ENCODE measurements at places on chromosomes 4 and X.

GRCh38 chr4:100188829-100189228 is 1.4 kb downstream of the DDIT4L start:
- no peak for DNase-seq

- DNase-seq = no peak
Measured at GRCh38 chrX:106615041-106615440, 3.3 kb downstream of the RADX start.

DNA sequence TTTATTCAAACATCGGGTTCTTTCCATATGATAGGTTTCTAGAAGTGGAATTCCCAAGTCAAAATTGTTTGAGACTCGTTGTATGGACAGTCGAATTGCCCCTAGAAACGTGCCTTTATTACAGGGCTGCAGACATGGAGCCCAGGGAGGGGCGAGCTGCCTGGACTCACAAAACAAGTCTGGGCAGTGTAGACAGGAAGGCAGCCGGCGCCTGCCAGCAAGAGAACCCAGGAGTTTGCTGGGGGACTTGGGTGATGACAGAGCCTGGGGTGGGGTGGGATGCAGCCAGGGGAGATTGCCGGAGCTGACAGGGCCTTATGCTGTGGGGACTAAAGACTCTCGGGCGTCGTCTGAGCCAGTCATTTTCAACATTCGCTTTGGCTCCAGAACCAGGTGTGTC is 107.4 kb upstream of the MSX1 start:
- no peak for DNase-seq

DNA sequence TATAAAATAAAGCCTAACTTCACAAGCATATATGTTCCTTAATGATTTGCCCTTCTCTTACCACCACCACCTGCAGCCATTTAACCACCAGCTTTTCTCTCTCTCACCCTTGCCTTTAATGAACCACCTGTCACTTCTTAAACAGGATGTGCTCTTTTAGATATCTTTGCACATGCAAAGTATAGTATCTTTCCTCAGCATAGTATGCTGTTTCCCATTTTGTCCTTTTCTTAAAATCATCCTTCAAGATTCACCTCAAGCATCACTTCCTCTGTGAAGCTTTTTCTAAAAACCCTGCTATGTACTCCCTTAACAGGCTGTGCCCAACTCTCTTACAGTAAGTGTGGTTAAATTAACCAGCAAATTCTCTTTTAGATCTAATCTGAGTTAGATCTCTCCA is 8.2 kb upstream of the CNOT6L start:
- DNase-seq = no peak

- no peak for DNase-seq
Measured at GRCh38 chr4:152672206-152673092, 7.3 kb downstream of the TMEM154 start.

GRCh38 chrX:51955200-51955599 is 61.8 kb downstream of the MAGED1 start:
- no peak for DNase-seq

DNA sequence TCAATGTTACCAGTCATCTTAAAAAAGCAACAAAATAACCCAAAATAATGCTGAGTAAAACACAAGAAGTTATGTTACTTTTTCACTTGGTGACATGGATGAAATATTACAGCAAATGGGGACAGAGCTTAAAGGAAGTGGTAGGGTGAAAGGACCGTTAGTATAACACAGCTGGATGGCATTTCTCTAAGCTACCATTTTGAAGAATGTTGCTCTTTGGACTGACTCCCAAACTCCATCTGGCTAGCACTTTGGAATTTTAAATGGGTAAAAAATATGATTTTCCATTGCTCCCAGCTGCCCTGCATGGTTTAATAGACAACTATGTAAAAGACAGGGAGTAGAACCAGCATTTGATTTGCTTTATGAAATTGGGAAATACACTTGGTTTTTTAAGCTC is 27.6 kb downstream of the CLCN5 start:
- DNase-seq = no peak

DNA sequence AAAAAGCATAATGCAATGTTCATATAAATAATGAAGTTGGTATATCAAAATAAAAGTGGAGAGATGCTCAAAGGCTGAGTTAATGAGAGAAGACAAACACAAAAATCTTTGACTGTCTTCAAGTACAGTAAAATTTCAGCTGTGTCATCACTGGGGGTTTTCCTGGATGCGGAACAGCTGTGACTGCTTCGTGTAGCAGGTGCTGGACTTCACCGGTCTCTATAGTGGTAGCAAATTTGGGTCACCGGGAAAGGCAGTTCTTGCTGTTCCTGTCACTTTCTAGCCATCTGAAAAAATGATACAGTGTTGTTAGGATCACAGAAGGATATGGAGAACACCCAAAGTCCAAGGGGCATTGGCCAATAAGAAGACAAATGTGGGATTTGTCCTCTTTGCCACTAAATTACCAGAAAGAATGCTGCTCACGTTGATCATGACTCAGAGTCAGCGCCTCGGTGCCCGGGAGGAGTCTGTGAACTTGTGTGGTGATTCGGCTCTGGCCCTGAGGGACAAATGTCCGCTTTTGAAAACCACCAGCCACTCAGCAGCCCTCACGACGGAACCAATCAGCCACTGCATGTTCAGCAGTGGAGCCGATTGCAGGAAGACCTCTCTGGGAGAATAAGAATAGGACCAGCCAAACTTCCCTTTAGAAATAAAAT is 230.1 kb upstream of the FAT1 start:
- peak; percentile 69 for DNase-seq

DNA sequence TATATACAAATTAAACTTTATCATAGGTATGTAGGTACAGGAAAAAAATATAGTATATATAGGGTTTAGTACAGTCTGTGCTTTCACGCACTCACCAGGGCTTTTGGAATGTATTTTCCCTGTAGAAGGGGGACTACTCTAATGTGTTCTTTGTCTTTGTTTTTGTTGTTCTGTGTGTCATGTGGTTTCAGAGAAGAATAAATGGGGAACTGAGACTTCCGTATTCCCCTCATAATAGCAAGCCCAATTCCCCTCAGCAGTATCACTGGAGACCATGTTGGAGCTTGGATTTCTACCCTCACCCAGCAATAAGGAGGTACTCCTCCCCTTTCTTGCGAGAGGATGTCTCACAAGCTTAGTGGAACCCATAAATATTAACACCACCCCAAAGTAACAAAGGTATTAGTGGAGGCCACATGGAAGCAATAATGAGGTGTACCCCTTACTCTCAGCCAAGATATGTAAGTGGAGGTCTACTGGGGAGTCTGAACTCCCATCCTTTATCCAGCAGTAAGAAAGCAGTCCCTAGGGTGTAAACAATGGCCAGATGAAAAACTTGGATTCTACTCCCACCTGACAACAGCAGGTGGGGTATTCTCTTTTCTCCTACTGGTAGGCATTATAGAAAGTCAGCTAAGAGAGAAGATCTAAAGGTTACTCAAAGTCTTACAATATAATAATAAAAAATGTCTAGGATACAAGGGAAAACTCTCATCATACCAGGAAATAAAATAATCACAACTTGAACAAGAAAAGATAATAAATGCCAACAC is 805.4 kb upstream of the GALNTL6 start:
- no peak for DNase-seq

- no peak for DNase-seq
Measured at GRCh38 chrX:29775890-29776289, 439.5 kb upstream of the MAGEB2 start.

GRCh38 chr4:37836838-37837440 is 10.5 kb downstream of the PGM2 start:
- no peak for DNase-seq

DNA sequence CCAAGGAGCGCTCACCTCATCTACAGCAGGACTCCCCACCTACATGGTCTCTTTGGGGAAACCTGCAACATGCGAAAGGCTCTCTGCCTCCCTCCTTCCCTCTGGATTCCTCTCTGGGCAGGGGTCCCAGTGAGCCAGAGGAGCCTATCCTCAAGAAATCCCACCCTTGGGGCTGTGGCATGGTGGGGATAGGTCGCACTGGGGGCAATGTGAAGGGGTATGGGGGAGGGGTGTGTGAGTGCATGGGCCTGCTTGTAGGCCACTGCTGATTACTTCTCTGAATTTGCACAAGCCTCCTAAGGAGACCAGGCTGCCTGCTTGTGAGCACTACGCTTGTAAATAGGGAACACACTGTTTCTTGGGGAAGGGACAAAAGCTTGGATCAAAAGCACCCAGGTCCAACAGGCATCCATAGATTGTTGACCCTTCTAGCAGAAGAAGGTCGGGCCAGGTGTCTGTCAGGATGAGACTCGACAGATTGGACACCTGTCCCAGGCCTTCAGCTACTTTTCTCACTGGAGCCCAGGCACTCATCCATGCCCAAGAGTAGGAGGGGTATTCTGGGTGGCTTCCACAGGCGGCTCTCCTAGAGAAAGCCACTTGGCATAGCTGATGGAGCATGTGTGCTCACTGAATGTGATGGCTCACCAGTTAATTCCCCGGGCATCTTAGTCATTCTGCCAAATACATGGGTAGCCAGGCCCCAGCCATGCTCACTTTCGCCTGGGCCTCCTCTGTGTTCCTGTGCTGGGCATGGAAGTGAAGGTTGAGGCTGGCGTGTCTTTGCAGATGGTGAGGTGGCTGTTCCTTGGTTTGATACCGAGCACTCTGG is 75.0 kb downstream of the NBDY start:
- DNase-seq = peak; percentile 55

DNA sequence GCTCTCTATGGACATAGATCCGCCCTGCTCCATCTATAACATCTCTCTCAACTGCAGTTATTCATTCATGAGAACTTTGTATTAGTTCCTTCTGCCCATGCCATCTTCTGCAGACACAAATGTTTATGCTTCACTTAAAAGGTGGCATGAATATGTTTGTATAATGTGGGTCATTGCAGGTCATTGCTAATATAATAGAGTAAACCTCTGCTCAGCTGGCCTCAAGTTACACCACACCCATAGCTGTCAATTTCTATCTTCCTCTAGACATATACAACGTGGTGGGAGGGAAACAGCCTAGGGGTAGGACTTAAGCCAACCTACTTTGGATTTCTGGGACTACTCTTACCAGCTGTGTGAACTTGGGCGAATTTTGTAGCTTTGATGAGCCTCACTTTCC is 129.8 kb downstream of the ATXN3L start:
- DNase-seq = no peak

- DNase-seq = no peak
Measured at GRCh38 chr4:8035371-8035780, 95.7 kb upstream of the AFAP1 start.

DNA sequence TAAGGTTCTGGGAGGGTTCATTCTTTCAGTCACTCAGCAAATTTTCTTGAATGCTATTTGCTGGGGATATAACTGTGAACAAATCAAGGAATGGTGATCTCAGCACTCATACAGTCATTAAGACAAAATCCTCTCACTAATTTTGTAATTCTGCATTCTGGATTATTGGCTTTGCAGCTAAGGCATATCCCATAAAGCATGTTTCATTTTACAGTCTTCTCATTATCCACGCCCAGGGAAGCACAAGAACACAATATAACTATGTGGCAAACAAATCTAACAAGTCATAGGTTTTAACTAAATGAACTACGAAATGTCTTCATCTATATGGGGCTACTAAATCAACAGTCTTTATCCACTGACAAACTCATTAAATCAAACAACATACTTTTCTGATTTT is 139.9 kb downstream of the CAMK2D start:
- no peak for DNase-seq

DNA sequence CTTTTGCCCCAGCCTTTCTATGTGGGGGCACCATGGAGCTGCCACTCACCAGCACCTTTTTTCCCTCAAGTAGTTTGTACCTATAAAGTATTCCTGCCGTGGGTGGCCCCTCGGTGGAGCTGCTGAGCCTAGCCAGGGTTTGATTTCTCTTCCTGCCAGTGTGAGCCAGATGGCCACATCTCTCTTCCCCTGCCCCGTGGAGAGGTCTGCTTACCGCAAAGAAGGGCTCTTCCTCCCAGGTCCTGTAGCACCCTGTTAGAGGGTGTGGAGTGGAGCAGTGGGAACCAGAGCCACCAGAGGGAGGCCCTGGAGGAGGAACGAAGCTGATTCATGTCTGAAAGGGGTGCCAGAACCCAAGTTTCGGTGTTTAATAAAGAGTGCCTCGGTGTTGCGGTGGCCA is 95.4 kb downstream of the PTTG2 start:
- no peak for DNase-seq
